ENCODE measurements at places on chromosomes 1 and 21.
A peak's percentile ranks its signal among the peaks of the same experiment; 100 is the strongest.

GRCh38 chr1:246534114-246534513, 27.0 kb upstream of the SMYD3 start:
- no peak for DNase-seq

GRCh38 chr1:236799001-236799400, 3.9 kb downstream of the MTR start:
- no peak for DNase-seq

DNA sequence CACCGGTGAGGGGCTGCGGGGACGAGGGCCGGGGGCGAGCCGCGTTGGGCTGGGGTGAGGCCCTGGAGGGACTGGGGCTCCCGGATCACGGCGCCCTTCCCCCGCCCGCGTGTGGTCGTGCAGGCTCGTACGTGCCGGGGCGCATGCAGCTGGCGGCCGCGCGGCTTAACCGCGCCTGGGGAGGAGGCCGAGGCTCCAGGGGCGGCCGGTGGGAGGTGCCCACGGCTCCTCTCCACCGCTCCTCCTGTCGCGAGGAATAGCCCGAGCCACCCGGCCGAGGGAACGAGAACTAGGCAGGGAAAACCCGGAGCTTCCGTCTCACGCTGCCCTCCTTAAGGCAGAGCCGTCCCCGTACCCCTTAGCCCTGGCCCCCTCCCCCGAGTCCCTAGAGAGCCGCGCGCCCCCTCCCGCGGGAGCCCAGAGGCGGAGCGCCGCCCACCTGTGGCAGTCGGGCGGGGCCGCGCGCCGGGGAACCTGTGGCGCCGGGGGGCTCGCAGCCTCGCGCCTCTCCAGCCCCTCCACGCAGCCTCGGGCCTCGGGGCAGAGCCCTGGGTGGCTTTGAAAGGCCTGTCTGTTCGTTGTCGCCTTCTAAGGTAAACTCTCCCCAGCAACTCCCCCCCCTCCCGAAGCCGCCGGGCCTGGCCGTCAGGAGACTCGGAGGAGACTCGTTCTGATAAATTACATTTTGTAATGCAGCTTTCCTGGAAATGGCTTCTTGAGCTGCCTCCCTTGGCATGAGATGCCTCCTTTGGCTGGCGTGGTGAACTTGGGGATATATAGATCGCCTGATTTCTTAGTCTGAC, 746 bp downstream of the AK4 start:
- no peak for DNase-seq

DNA sequence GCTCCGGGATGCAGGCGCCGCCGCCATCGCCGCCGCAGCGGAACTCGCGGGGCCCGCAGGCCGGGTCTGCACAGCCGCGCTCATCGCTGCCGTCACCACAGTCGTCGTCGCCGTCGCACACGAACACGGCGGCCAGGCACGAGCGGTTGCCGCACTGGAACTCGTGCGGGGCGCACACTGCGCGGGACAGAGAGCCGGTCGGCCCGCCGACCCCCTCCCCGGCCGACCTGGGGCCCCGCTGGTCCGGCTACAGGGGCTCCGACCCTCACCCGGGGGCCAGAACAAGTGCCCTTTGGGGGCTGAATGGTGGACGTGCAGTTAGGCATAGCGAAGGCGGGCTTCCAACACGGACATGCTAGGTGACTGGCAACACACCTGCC, 38.6 kb upstream of the MAGOH start:
- DNase-seq = no peak

- DNase-seq = peak; percentile 93
Observed at GRCh38 chr1:220843481-220844011, 35.7 kb upstream of the HLX start.

- no peak for DNase-seq
Observed at GRCh38 chr1:94864821-94865220, 44.7 kb downstream of the SLC44A3 start.

DNA sequence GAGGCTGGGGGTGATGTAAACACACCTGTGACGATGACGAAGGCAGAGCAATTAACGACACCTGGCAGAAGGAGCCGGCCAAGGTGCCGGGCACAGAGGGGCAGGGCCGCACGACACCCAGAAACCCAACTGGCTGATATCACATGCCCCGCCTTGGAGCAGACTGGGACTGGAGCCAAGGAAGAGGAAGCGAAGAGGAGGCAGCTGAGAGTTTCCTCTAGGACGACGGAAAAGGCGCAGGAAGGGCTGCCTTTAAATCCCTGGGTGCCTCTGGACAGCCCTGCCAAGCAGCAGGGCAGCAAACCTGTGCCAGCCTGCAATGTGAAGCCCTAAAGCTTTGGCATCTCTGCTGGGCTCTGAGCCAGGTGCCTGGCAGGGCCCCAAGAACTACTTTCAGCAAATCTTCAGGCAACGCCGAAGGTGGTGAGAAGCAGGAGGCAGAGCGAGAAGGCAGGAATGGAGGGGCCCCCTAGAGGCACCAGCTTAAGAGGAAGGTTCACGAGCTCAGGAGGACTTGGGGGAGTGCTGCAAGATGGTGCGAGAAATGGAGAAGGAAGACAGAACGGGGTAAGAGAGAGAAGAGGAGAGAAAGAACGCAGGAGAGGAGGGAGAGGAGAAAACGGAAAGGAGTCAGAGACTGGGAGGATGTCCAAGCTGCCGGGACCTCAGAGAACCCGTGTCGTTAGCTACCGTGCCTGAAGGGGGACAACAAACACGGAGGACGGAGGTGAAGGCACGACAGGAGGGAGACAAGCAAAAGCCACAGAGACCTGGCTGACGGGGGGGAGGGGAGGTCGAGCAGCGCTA, 25.3 kb upstream of the PEF1 start:
- DNase-seq = peak; percentile 17

DNA sequence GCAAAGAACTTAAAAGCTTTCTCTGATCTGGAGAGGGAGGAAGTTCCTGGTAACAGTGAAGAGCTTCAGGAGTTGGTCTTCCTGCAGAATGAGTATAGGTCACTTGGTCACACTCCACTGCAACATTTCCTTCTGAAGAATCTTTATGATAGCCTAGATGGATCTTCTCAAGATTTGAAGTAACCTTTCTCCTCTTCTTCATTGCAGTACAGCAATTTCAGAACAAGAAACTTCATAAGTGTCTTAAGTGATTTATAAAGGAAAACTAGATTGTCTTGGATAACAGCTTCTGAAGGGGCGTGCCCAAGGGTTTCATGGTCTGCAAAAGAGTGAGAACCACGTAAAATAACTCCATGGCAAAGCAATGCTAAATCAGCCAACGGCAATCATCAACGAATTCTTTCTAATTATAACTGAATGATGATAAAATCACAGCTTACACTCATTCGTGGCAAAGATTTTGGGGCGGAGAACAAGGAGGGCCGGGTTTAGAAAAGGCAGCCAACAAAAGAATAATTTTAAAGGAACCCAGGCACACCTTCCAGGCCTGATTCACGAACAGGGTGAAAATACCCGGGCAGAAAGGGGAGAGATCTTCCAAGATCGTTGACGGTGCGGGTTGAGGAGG, 53.9 kb upstream of the ASPM start:
- no peak for DNase-seq

DNA sequence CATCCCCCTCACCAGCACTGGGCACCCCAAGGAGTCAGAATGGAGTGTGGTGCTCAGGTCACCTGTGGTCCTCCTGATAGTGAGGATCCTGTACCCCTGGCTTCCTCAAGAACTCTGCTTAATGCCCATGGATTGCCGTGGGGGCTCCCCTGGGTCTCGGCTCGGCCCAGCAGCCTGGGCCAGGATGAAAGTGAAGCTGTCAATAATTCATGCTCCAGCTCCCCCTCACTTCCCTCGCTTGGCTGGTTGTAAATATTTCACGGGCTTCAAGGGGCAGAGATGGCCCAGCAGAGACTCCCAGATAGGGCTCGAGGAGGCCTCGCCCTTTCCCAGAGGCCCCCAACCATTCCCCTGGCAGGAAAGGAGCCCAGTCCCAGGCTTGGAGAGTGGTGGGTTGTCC, 42.6 kb upstream of the KCNA10 start:
- no peak for DNase-seq

DNA sequence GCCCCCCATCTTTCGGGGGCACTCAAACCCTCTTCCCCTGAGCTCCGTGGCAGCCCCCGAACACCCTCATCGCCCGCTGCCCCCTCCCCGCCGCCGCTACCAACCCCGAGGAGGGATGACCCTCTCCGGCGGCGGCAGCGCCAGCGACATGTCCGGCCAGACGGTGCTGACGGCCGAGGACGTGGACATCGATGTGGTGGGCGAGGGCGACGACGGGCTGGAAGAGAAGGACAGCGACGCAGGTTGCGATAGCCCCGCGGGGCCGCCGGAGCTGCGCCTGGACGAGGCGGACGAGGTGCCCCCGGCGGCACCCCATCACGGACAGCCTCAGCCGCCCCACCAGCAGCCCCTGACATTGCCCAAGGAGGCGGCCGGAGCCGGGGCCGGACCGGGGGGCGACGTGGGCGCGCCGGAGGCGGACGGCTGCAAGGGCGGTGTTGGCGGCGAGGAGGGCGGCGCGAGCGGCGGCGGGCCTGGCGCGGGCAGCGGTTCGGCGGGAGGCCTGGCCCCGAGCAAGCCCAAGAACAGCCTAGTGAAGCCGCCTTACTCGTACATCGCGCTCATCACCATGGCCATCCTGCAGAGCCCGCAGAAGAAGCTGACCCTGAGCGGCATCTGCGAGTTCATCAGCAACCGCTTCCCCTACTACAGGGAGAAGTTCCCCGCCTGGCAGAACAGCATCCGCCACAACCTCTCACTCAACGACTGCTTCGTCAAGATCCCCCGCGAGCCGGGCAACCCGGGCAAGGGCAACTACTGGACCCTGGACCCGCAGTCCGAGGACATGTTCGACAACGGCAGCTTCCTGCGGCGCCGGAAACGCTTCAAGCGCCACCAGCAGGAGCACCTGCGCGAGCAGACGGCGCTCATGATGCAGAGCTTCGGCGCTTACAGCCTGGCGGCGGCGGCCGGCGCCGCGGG, 837 bp downstream of the FOXD3 start:
- DNase-seq = no peak

GRCh38 chr21:14557413-14557812, 11.3 kb upstream of the SAMSN1 start:
- no peak for DNase-seq

Measured in pulmonary artery endothelial cell (primary cell).